ENCODE measurements at places on chromosomes 2 and 18. TPM values are rescaled to one million over a fixed set of nuclear protein-coding genes. Genes with fewer than 3 reads are reported as not detected.

GRCh38 chr18:3725115-3725514 lies 275.1 kb downstream of the TGIF1 start:
- DNase-seq, result no peak

- no peak for DNase-seq
Observed at GRCh38 chr18:78737006-78737915, 242.4 kb upstream of the SALL3 start.

DNA sequence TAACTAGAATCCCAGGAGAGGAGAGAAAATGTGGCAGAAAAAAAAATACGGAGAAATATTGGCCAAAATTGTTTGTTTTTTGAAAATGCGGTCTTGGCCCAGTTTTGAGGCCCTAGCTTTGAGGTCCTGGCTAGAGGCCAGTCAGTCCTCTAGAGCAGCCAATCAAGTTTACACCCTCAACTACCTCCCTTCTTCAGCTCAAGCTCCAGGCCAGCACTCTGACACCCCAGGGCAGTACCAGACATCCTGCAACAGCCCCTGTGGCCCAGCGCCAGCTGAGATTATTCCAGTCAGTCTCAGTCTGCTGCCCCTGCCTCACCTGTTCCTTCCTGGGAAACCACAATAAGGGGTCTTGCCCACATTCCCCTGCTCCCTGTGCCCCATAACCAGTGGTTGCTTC lies 107.7 kb downstream of the UGGT1 start:
- no peak for DNase-seq

DNA sequence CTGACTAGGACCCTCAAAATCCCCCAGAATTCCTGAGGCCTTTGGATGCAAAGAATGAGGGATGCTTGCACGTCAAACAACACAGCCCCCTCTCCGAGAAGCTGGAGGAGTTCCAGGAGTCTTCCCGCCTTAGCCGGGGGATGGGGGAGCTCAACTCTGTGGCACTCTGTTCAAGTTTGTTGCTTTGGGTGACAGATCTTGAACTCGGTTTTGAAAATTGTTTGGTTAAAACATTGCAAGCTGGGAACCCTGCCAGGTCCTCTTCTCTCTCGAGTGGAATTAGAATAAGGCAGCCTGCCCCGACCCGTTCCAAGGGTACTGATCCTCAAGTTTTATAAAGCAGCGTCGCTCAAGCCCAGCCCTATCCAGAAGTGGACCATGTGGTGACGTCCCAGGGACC lies 244.1 kb downstream of the LOXHD1 start:
- DNase-seq, result no peak

- DNase-seq, result no peak
Observed at GRCh38 chr2:15278296-15278695, 282.8 kb downstream of the NBAS start.

Gene TUBA4B
- not detected for total RNA-seq

DNA sequence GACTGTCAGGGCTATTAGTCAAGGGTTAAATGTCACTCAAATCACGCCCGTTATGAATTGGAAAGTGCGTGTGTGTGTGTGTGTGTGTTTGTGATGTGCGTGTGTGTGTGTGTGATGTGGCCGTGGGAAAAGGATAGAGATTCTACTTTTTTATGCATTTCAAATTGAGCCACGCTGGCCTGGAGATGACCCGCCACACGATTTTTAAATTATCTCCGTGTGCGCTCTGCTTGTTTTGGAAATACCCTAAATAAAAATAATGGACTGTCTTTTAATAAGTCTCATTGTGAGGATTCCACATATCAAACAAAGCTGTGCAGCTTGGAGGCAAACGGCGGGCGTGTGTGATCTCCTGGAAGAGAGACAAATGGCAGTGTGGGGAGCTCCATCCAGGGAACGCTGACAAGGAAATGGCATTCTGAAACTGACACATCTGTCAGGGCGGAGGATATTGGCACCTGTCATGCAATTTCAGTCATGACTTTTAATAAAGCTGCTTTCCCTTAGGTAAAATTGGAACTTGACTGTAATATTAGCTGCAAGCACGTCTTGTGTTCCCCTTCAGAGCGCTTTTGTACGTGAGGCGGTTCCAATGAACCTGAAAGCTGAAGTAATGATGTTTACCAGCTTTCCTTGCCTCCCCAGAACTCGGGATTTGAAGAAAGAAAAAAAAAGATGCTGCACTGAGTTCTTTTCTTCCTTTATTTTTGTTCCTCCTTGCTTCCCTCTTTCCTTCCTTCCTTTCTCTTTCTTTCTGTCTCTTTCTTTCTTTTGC lies 381.8 kb upstream of the SMIM21 start:
- no peak for DNase-seq

GRCh38 chr18:13223311-13224143 lies 5.0 kb downstream of the LDLRAD4 start:
- DNase-seq, result no peak

DNA sequence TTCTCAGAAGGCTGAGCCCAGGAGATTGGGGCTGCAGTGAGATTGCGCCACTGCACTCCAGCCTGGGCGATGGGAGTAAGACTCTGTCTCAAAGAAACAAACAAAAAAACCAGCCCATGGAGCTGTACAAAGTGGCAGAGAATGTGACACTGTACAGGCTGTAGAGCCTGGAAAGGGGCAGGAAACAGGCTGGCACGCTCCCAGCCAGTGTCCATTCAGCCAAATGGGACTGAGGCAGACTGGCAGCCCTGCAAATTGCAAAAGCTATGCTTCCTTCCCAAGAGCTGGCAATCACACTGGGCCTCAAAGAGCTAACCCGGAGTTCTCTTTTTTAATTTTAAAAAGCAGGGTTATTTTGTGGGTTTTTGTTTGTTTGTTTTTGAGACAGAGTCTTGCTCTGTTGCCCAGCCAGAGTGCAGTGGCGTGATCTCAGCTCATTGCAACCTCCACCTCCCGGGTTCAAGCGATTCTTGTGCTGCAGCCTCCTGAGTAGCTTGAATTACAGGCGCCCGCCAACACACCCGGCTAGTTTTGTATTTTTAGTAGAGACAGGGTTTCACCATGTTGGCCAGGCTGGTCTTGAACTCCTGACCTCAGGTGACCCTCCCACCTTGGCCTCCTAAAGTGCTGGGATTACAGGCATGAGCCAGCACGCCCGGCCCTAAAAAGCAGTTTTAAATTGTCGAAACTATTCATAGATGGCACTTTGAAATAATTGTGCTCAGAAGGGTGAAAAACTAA lies 42.8 kb downstream of the SCRN3 start:
- DNase-seq, result no peak

GRCh38 chr2:9071584-9072124 lies 68.2 kb upstream of the MBOAT2 start:
- no peak for DNase-seq

Gene PJVK
- total RNA-seq, result 2.5 TPM

- DNase-seq, result no peak
Observed at GRCh38 chr2:148896136-148896535, 21.1 kb downstream of the KIF5C start.

DNA sequence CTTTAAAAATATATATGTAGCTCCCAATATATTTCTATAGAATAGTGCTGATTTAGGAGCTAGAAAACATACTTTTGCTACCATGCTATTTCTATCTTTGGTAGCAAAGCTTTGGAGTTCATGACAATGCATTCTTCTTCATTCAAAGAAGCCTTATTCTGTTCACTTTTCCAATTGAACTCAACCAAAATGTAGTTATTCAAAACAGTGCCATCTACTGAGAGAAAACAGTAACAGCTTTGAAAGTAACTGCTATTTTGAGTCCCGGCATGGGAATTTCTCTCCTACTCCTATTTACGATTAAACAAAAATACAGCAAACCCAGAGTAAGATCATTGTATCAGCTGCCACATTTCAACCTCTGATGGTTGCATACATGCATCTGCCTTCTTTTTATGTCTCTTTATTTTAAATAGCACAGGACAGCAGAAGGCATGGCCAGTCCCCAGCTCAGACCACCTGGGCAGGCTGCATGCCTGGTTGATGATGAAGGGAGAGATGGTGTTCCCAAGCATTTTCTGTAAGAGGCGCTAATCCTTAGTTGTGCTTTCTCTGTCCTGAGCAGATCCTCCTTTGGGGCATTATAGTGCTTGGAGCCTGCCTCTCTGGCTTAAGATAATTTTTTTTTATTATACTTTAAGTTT lies 69.7 kb upstream of the SULT1C3 start:
- DNase-seq, result no peak

DNA sequence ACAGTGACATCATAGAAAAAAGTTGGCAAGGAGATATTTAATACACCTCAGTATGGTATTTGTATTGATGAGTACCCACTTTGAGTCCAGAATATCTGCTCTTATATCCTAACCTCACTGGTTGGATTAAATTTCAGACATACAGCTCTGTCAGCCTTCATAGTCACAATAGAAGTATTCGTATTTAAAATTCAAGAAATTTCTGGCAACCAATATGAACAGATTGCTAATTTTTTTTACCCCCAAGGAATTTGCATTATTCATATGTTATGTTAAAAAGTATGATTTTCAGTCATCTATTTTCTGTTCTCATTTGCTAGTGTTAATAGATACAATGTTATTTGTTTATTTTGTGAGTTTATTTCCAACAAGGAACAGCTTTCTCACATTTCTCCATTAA lies 1306.8 kb upstream of the NXPH2 start:
- DNase-seq, result no peak

DNA sequence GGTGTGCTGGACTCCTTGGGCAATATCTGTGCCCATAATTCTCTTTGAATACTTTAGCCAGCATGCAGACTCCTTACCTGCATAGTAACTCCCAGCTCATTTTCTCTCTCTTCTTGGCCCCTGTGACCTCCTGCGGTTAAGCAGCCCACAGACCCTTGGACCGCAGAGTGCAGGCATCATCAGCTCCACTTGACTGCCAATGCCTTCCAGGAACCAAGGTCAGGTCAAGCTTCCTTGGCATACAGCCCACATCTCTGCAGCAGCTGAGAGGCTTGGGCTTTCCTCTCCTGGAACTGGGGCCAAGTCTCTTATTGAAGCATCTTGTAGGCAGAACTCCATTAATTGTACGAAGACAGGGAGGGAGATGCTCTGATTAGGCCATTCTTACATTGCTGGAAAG lies 130.1 kb upstream of the PIEZO2 start:
- DNase-seq, result no peak

Gene AOX1
- total RNA-seq, result not detected

Gene DHRS9
- 1.6 TPM for total RNA-seq

GRCh38 chr2:223123855-223124610 lies 72.0 kb downstream of the KCNE4 start:
- no peak for DNase-seq

DNA sequence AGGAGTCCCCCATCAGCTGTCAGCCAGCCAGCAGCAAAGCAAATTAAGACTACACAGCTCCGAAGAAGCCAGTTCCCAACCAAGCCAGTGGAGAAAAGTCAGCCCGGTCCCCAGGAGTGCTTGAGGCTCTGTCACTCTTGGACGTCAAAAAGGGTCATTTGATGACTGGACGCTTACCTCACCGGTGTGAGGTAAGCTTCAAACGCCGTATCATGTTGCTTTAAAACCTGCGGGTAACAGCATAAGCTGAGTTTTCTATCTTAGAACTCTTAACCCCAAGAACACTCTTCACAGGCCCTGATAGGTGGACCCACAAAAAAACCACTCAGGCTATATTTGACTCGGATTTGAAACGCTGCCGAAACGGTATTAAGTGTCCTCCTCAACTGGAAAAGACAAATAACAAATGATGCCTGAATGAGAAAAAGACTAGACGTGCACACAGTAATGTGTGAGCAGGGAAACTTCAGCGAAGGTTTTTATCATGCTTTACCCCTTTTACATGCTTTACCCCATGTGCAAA lies 682 bp upstream of the LNPK start:
- no peak for DNase-seq

Gene SCYGR4
- not detected for total RNA-seq

GRCh38 chr2:189408294-189408693 lies 33.0 kb upstream of the WDR75 start:
- DNase-seq, result no peak

Gene SKOR2
- not detected for total RNA-seq

- no peak for DNase-seq
Observed at GRCh38 chr18:51097021-51097822, 67.2 kb downstream of the SMAD4 start.

Gene LTBP1
- 0.26 TPM for total RNA-seq

Gene ANO7
- total RNA-seq, result 2.4 TPM

Gene PIEZO2
- total RNA-seq, result not detected

- DNase-seq, result no peak
Observed at GRCh38 chr2:178478130-178478438, 316 bp downstream of the FKBP7 start.

DNA sequence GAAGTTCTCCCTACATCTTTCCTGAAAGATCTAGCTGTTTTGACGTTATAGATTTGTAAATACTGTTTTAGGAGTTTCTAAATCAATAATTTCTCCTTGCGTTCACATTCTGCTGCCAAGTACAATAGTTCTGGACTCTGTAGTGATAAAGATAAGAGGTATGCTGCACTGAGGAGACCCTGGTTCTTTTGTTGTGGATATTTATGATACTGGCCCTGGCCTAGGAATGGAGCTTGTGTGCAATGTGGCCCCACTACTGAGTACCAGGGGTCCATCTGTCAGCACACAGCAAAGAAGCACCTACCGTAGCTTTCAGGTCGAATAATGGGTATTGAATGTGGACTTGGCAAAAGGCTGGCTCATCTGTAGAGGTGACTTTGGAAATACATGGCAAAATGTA lies 85.0 kb downstream of the MAP3K20 start:
- DNase-seq, result no peak

Gene PTPRN
- total RNA-seq, result not detected

GRCh38 chr18:47984991-47985390 lies 54.5 kb upstream of the SMAD2 start:
- no peak for DNase-seq

Gene CREG2
- total RNA-seq, result not detected

GRCh38 chr2:239679755-239680154 lies 278.9 kb upstream of the HDAC4 start:
- DNase-seq, result no peak

Gene KIAA2012
- total RNA-seq, result not detected

Gene RTKN
- total RNA-seq, result 4.2 TPM

- no peak for DNase-seq
Observed at GRCh38 chr2:225008935-225009334, 33.3 kb downstream of the DOCK10 start.

- DNase-seq, result no peak
Observed at GRCh38 chr18:8947566-8947965, 154.9 kb upstream of the NDUFV2 start.

Gene VIT
- not detected for total RNA-seq

Gene TEKT4
- 0.27 TPM for total RNA-seq

DNA sequence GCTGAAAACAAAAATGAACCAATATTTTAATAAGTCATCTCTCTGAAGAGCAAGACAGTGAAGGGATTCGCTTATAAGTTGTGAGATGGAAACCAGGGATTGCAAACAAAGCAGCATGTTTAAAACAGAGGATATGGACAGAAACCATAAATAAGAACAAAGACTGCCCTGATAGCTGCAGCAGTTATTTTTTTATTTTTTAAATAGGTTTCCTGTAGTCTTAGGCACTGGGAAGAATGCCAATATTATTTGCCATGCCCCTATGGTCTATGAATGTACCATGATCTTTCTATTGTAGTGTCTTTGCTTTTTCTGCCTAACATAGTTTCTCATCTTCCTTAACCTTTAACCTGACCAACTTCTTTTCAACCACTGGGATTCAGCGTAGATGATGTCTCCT lies 1334.0 kb upstream of the NRXN1 start:
- DNase-seq, result no peak

- DNase-seq, result peak; percentile 62
Observed at GRCh38 chr2:148876595-148877402, 1.8 kb downstream of the KIF5C start.

Measured in activated T-helper 1 cell treated with anti-CD3 and anti-CD28 coated beads, Interleukin-12 subunit alpha, Interleukin-12 subunit beta, Interleukin-2, Interleukin-4 antibody, amounts not matched to agents 30 ng/mL and 10 ng/mL and 1 ng/mL, durations not matched to agents 14 hours and 24 hours and 36 hours (primary cell).